ENCODE measurements at places on chromosomes 12 and 14.

- DNase-seq: no peak
Measured at GRCh38 chr14:88481059-88481458, 73.7 kb downstream of the PTPN21 start.

GRCh38 chr14:46574221-46574977 is 77.2 kb downstream of the RPL10L start:
- no peak for DNase-seq

DNA sequence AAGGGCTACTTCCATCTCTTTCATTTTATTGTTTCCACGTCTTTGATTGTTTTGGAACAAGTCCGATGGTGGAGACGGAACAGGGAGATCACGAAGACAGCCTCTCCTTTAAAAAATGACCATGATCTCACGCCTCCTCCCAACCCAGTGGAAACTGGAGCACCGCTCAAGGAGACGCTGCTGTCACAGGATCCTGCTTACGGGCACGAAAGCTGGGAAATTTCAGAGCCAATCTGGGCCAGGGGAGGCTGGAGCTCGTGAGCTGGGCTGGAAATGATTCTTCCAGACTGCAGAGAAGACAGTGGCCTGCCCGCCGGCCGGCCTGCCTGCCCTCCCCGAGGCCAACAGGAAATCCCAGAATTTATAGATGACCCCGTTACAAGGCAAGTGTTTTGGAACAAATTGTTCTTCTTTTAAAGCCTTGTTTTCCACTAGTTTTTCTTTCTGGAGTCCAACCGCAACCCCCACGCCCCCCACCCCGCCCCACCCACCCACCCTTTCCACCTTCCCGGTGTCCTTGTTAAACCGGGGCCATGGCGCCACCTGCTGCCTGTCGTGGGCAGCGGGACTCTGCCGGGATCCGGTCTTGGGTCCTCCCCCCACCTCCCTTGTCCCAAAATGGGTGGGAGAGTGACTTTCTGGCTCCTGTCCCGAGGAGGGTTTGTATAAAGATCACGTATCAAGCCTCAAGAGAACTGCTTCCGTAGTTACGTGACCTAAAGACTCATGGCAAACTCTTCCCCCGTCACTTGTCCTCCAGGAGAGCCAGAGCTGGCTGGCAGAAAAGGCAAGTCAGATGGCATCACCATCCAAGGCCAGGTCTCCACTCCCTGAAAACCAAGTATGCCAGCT is 40.3 kb downstream of the MAP1LC3B2 start:
- no peak for DNase-seq

DNA sequence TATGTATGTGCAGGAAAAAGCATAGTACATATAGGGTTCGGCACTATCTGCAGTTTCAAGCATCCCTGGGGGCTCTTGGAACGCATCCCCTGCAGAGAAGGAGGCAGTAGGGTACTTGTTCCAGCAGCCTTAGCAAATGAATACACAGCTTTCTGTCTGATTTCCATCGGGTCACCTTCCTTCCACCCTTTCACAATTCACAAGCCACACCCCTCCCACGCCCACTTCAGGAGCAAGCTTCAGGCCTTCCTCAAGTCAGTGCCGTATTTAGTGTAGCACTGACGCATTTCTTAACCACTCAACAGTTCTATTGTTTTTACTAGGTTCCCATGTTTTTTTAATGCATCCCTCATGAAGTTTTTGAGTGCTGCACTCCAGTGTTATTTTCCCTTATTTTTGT is 64.2 kb downstream of the CLMN start:
- peak; percentile 31 for DNase-seq

- no peak for DNase-seq
Measured at GRCh38 chr14:100419856-100420255, 96.7 kb downstream of the SLC25A47 start.

DNA sequence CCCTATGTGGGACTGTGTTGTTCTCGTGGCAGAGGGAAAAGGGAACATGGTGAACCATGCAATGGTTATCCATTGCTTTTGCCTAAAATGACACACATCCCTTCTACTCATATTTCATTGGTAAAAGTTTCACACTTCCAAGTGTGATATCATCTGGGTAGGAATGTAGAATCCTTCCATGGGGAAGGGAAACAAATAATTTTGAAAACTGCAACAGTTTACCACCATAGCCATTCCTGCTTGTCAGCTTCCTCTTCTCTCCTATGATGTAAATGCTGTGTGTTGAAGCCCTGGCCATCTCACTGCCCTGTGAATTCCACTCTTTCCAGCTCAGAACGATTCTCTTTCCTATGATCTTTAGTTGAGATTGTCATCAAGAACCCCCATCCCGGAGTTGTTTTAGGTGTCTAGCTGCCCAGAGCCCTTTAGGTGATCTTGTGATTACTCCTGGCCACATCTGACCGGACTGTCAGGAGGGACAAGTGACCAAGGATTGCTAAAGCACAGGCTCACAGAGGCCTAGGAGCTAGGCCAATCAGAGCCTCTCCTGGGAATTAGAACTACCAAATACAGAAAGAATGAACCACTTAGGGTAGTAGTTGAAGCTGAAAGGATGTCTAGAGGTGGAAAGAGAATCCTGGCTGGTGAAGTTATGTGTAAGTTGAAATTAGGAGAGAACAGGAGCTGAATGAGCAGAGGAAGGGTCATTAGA is 84.6 kb downstream of the VCPKMT start:
- no peak for DNase-seq

DNA sequence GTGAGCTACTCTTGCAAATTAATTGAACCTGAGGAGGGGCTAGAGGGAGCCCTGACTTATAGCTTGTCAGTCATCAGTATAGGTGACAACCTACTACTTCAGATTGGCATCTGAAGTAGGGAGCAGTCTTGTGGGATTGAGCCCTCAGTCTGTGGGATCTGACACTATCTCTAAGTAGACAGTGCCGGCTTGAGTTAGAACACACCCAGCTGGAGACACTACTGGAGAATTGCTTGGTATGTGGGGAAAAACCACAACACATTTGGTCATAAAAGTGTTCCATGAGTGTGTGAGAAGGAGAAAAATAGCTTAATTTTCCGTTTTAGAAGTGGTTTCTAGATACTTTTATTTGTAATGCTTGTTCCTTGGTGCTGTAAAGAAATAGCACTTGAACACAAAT is 30.5 kb upstream of the DDHD1 start:
- DNase-seq: no peak

GRCh38 chr12:121827351-121828099 is 23.7 kb downstream of the SETD1B start:
- no peak for DNase-seq

GRCh38 chr12:67447180-67447579 is 178.0 kb downstream of the CAND1 start:
- no peak for DNase-seq

DNA sequence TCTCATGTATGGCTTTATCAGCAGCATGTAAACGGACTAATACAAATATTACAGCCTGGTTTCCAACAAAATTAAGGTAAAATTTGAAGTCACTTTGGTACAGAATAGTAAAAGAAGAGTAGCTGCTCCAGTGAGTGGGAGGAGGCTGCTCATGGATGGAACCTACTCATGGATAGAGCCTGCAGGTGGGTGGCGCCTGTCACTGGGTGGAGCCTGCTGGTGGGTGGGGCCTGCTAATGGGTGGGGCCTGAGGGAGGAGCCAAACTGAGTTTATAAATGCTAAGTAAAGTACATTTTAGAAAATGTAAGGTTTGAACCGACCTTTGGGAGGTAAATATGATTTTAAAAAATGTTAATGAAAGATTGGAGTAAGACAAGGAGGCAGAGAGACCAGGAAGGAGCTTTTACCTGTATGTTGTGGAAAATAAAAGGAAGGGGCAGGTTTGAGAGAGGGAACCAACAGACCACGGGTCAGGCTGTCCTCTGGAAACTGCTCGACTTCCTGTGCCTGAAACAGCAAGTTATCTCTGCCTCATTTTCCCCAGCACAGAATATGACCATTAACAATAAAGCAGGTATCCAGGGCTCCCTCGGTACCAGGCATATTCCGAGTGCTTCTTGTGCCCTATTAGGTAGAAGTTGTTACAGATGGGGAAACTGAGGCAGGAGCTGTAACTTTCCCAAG is 55.9 kb upstream of the SEL1L start:
- DNase-seq: no peak

GRCh38 chr12:92030618-92031017 is 115.0 kb downstream of the BTG1 start:
- DNase-seq: no peak

- DNase-seq: no peak
Measured at GRCh38 chr12:9864913-9865675, 4.1 kb downstream of the CLEC2B start.

DNA sequence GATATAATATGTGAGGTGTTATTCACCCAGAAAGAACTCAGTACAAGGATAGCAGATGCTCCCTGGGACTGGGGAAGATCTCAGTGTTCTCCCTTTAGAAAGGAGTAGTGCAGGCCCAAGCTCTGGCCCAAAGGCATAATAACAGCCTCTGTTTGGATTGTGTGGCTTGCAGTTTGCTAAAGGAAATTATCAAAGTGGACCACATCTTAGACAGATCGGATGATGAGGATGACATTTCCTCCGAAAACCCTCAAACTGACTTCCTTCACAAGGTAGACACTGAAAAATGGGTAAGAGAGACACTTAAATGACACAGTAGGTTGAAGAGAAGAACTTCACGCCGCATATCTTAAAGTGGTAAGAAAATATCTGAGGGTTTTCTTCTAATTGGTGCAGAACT is 26.1 kb downstream of the SMCO2 start:
- DNase-seq: no peak

DNA sequence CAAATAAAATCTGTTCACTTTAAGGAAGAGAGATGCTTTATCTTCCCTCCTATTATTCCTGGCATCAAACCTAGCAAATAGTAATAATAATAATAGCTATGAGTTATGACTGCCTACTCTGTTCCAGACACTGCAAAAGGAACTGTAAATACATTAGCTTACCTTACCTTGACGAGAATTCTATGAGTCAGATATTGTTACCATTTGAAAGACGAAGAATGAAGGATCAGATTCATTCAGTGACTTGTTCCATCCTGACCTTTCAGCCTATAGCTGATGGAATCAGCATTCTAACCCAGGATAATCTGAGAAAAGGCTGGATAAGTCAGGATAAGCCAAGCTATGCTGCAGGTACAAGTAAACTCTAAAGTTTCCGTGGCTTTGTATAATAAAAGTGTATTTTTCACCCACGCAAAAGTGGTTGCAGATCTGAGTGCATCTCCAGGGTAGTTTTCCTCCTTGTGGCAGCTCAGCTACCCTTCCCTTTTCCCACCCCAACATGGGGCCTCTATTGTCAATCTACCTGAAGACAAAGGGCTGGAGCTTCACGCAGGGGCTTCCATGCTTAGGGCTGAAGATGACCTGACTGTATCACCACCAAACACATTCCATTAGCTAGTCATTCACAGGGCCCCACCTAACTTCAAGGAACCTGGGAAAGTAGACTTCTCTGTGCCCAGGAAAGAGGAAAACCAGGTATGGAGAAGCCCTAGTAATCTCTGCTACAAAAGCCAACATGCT is 57.2 kb upstream of the CCND2 start:
- no peak for DNase-seq

- peak; percentile 81 for DNase-seq
Measured at GRCh38 chr14:52080808-52081755, 12.2 kb upstream of the NID2 start.

- no peak for DNase-seq
Measured at GRCh38 chr12:29281371-29282005, 99.5 kb downstream of the ERGIC2 start.

- DNase-seq: no peak
Measured at GRCh38 chr12:57797933-57798332, 15.3 kb downstream of the TSFM start.

DNA sequence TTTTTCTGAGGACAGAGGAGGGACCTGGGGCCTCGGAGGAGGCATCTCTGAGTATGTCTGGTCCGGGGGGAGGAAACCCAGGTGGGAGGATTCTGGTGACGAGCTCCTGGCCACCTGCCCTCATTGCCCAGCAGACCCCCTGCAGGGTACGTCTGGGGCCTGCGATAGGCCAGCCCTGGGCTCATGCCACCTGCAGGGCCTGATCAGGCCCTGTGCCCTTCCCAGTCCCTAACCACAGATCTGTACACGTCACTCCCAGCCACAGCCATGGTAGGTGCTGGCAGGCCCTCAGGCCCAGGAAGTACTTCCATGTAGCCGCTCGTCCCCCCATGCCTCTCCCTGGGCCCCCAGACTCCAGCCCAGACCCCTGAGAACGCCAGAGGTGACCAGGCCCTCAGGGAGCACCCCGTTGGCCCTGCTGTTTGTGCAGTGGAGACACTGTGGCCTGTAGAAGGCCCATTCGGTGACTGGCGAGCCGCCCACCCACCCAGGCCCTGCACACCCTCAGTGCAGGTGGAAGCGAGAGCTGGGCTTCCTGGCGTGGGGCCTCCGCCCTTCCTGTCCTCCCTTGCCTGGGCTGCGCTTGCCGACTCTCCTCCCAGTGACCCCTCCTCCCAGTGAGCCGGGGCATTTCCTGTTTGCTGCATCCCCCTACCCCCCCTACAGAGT is 5.7 kb downstream of the INF2 start:
- DNase-seq: no peak

DNA sequence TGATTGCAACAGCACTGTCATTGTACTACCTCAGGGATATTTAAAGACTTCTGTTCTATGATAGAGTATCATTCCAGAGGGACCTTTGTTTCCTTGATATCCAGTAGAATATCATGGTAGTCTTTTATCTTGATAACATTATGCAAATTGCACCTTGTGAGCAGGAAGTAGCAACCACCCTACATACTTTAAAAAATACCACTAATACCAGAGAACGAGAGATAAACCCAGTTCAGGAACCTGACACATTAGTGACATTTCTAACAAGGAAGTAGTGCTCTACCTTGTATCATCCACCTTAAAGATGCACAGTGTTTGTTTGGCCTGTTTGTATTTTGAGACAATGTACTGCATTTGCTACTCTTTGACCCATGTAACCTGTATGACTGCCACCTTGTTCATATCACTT is 8.8 kb upstream of the MAP4K5 start:
- DNase-seq: no peak

- DNase-seq: no peak
Measured at GRCh38 chr12:19415563-19415962, 23.7 kb upstream of the AEBP2 start.

DNA sequence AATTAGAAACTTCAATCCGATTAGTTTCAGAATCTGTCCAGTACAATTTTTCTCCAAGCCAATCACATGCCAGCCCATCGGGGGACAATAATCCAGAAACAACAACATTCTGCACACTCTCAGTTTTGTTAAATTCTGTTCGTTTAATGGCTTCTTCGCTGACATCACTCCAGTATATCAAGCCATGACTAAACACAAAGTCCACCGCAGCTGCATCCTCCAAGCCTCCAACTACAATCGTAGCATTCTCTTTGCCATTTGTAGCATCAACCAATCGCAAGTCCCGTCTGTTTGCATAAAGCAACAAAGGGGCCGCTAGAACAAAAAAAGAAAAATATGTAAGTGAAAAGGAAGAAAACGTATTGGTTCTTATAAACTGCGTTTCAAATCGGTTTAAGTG is 22.5 kb downstream of the LRP6 start:
- no peak for DNase-seq

- DNase-seq: no peak
Measured at GRCh38 chr12:100401660-100402059, 44.8 kb downstream of the SLC17A8 start.

- DNase-seq: no peak
Measured at GRCh38 chr12:4564818-4565217, 2.8 kb downstream of the DYRK4 start.

Data from NCI-H748 treated with DMSO at 0.1 percent for 48 hours (cell line).